ENCODE measurements at places on chromosomes 7 and 10.

DNA sequence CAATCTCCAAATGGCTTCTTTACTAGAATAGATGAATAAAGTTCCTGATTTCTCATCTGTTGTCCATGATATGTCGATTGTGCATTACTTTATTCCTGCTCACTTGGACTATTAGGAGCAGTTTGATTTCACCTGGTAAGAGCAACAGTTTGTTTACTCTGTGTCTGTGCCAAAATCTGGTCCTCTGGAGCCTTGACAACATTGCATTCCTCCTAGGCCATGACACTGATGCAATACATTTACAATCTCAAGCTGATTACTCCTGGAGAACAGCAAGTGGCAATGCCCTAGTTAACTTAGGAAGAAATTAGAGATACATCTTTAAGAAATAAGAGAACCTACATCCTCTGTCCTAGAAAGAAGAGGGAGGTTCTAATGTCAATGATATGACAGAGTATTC is 71.8 kb downstream of the SGCE start:
- no peak for DNase-seq
- no peaks in the 10 kb centered on the region for H3K36me3 ChIP-seq
- H3K27me3 ChIP-seq, result no peaks in the 10 kb centered on the region
- no peaks in the 10 kb centered on the region for H3K4me1 ChIP-seq

DNA sequence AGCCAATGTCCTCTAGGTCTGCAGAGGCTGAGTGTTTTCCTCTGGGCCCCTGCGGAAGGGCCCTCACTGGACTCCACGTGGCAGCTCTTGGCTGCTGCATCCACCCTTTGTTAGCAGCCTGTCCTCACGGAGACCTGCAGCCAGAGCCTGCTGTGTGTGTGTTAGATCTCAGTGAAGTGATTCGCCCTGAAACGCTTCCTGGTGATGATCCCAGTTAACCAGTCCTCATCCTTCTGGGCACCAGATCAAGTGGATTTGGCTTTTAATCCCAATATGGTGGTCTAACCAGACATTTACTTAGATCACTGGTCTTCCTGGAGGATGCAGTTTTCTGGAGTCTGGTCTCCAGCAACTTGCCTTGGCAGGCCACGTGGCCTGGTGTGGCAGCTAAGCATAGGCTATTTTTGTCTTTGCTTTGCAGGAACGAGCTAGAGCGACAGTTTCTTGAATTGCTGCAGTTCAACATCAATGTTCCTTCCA is 39.5 kb upstream of the GJD4 start:
- DNase-seq, result no peak
- no peak overlapping the region for H3K27ac ChIP-seq
- H3K4me1 ChIP-seq, result no peaks in the 10 kb centered on the region
- H3K36me3 ChIP-seq, result peaks cover 58% of the 10 kb centered on the region

DNA sequence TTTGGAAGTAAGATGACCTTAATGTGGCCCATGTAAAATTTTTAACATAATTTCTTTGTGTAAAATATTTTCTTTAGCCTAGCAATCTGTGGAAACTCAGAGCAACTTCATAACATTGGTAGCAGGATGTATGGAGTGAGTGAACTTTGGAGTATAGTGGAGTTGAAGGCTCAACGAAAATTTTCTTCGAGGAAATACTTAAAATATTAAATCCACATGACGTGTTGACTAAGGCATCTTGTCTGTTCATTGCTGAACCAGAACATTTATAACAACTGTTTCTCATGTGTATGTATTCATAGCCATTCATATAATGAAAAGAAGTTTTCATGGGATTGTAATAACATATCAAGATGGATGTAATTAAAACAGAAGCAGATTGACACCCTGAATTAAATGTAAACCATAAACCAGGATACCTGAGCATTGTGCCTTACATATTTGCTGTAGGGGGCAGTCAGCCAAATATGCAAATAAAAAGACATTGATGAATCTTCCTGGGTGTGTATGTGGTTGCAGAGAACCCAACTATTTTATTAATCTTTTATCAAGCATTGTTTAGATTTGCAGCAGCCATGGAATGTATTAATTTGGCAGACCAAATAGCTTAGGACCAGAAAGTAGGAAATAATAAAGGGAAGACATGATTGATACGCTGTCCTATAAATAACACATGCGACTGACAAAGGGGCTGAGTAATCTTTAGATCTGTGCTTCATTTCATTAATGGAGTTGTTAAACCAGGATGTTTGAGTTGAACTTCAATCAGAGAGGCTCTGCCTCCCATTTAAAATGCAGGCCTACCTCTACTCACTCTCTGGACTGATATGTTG is 11.5 kb downstream of the AUTS2 start:
- no peak overlapping the region for H3K4me3 ChIP-seq
- no peaks in the 10 kb centered on the region for H3K27me3 ChIP-seq
- H3K36me3 ChIP-seq, result no peaks in the 10 kb centered on the region
- no peak for DNase-seq

- no peaks in the 10 kb centered on the region for H3K27me3 ChIP-seq
- H3K27ac ChIP-seq, result no peak overlapping the region
- H3K4me1 ChIP-seq, result no peaks in the 10 kb centered on the region
- no peaks in the 10 kb centered on the region for H3K36me3 ChIP-seq
- DNase-seq, result no peak
Measured at GRCh38 chr10:58963101-58963534, 213.3 kb upstream of the PHYHIPL start.

- peaks cover 29% of the 10 kb centered on the region for H3K36me3 ChIP-seq
- peaks cover 82% of the 10 kb centered on the region for H3K4me1 ChIP-seq
- no peak for DNase-seq
- H3K27ac ChIP-seq, result no peak overlapping the region
Measured at GRCh38 chr10:124624466-124624865, 119.7 kb downstream of the FAM53B start.

DNA sequence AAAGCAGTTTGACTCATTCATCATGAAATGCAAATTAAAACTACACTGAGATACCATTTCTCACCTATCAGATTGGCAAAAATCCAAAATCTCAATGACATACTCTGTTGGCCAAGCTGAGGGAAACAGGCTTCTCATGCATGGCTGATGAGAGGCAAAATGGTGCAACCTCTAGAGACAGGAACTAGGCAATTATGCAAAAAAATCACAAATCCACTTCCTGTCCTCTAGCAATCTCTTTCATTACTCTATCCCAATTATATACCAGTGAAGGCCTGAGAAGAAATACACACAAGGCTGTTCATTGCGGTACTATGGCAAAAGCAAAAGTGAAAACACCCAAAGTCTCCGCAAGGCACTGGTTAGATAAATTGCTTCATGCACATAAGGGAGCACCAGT is 25.9 kb upstream of the PTPRN2 start:
- no peak for DNase-seq
- H3K4me3 ChIP-seq, result no peak overlapping the region
- no peak overlapping the region for H3K27ac ChIP-seq
- no peaks in the 10 kb centered on the region for H3K27me3 ChIP-seq

- peaks cover 17% of the 10 kb centered on the region for H3K36me3 ChIP-seq
- H3K27ac ChIP-seq, result no peak overlapping the region
- H3K4me3 ChIP-seq, result no peak overlapping the region
Measured at GRCh38 chr10:84392181-84392580, 63.8 kb downstream of the CCSER2 start.

- no peaks in the 10 kb centered on the region for H3K27me3 ChIP-seq
- DNase-seq, result no peak
- no peak overlapping the region for H3K4me3 ChIP-seq
- H3K36me3 ChIP-seq, result no peaks in the 10 kb centered on the region
Measured at GRCh38 chr7:132966754-132967469, 115.0 kb downstream of the CHCHD3 start.

DNA sequence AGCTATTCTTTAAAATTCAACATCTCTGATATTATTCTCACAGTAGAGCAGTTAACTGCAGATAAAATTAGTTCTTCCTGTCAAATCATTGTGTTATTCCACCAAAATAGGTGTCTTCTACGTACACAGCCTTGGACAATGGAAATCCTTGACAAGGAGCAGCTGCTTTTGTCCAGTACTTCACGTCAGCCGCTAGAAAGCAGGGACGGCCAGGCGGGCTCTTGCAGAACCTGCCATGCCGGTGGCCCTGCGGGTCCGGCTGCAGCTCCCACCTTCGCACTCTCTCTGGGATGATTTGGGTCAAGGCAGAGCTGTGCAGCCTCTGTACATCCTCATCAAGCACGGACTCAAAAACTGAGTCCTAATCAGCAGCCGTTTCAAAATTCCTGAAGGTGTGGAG is 2.2 kb upstream of the FOXI2 start:
- no peak overlapping the region for H3K27ac ChIP-seq
- H3K4me1 ChIP-seq, result no peaks in the 10 kb centered on the region

DNA sequence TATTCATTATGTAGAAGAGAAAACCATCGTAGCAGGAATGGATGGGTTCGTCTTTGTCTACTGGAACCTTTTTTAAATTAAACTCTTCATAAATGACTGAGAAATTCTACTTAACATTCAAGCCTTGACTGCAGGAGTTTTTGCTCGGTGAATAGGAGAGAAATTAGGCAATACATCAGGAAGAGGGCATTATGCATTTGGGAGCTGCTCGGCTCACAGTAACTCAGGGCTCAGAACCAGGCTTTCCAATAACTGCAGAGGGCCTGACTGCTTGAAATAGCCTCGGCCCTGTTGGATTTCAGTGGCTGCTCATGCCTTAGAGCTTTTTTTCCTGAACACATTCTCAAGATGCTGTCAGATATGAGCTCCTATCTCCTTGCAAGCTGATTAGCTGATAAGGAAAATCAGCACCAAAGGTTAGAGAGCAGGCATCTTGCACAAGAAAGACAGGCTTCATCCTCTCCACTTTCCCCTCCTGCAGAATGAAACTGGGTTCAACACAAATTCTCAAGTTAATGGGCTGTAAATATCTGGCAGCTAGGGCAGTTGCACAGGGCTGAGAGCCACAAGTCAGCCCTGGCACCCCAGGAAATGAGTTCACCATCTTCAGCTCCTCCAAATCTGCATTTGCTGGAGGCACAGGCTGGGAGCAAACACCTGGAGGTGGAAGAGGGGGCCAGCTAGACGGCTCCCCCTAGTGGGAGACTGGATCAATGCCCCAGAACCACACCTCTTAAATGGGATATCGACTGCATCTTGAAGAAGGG is 24.3 kb downstream of the TECTB start:
- H3K36me3 ChIP-seq, result no peaks in the 10 kb centered on the region

DNA sequence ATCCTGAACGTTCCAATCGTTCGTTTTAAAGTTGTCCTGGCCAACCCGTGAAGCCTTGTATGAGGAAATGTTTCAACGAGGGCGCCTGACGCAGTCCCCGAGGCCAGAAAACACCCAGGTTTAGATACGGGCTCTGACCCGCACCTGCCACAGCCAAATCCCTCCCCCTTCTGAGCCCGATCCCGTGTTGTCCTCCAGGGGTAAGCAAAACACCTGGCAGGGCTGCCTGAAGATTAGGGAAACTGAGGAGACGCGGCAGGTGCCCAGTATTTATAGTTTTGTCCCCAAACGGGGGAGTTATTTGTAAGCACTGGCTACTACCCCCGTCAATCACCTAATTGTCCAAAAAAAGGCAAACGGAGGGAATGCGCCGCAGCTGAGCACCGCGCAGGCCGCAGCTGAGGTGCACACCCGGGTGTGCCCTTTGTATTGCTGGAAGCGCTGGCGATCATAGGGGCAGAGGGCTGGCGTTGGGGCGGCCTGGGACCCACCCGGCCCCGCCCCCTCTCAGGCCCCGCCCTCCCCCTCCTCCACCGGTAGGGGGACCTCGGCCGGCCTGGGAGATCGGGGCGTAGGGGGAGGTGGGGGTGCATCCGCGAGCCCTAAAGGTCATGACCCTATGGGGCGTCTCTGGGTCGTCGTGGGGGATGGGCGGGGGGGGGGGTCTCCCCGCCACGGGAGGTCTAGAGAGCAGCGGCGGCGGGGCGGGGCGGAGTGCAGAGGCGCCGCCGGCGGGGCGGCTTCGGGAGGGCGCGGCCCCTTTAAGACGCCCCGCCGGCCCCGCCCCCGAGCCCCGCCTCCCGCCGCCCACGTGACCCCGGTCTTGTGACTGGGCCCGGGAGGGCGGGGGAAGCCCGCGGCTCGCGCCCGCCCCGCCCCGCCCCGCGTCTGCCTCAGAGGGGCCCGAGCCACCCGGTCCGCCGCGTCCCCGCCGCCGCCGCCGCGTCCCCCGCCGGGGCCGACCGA is at the start of gene BRI3:
Gene BRI3, plus strand, starts transcription at position 896 of the 966 bp plus-strand sequence. CDS start 110 bp downstream, outside the sequence.
- no peaks in the 10 kb centered on the region for H3K36me3 ChIP-seq
- H3K27me3 ChIP-seq, result no peaks in the 10 kb centered on the region
- H3K27ac ChIP-seq, result peak within 1 kb of the TSS; percentile 73
- H3K4me3 ChIP-seq, result peak within 1 kb of the TSS; percentile 77
- peaks cover 51% of the 10 kb centered on the region for H3K4me1 ChIP-seq
- peak; percentile 83 for DNase-seq

DNA sequence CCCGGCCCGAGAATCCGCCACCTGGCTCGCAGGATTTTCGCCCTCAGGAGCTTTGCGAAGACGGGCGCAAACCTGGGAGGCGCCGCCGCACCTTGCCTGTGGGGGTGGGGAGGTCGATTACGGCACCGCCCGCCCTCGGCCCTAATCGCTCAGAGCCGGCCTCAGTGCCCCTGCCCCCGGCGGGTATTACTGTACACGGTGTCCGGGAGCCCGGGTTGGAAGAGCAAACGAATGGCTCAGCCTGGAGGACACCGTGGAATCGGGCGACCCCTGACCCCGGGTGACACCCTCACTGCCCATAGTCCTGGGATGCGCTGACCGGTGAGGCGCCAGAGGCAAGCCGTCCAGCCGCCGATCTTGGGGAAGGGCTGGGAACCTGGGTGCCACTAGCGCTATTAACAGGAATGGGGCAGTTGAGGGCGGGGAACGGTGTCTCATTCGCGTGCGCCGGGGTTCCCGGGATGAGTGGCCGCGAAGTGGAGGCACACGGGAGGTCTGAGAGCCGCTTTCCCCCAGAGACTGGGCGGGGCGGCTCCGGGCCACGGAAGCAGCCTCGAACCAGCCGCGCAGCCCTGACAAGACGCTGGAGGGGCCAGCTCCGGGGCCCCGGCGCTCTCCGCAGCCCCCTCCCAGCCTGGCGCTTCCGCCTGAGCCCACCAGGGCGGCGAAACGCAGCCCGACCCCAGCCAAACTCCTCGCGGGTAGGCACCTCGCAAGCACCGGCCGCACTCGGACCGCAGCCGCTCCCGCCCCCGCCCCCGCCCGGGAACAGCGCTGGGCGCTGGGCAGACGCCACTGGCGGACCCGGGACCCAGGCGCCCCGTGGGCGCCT is 167.5 kb downstream of the NRF1 start:
- peak overlapping the region; percentile 5 for H3K4me3 ChIP-seq
- peaks cover 57% of the 10 kb centered on the region for H3K27me3 ChIP-seq
- H3K27ac ChIP-seq, result no peak overlapping the region
- H3K4me1 ChIP-seq, result peaks cover 60% of the 10 kb centered on the region
- no peak for DNase-seq

GRCh38 chr10:107741971-107742370 is 577.5 kb upstream of the SORCS1 start:
- DNase-seq, result no peak
- no peak overlapping the region for H3K4me3 ChIP-seq
- H3K36me3 ChIP-seq, result no peaks in the 10 kb centered on the region
- H3K27ac ChIP-seq, result no peak overlapping the region

DNA sequence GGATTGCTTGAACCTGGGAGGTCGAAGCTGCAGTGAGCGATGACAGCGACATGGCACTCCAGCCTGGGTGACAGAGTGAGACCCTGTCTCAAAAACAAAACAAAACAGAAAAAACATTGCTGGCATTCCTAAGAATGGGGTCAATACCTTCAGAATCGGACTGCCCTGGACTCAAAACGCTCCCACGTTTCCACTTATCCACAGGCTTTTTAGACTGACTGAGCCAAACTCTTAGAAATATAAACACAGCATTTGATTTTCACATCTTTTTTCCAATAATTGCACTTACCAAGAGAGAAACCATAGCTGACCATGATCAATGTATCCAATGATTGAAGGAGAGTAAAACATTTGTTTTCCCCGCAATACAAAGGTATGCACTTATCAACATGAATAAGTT is 59.5 kb upstream of the CUX1 start:
- H3K36me3 ChIP-seq, result no peaks in the 10 kb centered on the region
- H3K4me3 ChIP-seq, result no peak overlapping the region
- no peaks in the 10 kb centered on the region for H3K27me3 ChIP-seq
- DNase-seq, result no peak
